ENCODE measurements at places on chromosomes 3 and 15.

- DNase-seq, result no peak
These were observed 161.2 kb upstream of the THBS1 start for GRCh38 chr15:39419651-39420050.

GRCh38 chr3:4888913-4889846 is 90.1 kb upstream of the BHLHE40 start:
- no peak for DNase-seq

DNA sequence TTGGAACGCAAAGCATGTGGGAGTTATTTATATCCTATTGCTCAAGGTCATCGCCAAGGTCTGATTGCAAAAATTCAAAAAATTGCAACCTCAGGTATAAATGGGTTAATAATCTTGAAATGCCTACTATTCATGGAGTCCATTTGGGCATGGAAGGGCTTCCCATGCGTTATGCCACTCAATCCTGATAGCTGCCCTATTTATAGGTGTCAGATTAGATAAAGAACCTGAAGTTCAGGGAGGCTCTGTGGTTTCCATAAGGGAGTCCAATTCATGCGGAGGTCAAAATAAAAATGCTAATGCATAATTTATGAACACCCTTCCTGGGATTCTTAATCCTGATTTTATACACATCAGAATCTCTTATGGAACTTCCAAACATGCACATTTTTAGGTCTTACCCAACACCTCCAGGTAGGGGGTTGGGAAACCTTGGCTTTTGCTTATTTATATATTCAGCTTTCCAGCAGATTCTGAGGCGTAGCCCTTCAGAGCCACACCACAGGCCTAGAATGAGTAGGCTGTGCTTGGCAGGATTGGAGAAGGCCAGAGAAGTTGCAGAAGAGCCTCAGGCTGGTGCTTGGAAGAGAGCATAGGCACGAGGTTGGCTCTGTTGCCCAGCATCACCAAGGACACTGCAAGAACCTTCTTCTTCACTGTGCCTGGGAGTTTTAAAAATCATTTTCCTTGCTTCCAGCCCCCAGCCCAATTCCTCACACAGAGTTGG is 324.4 kb upstream of the CFAP20DC start:
- DNase-seq, result no peak

GRCh38 chr3:15289661-15290060 is 42.7 kb downstream of the SH3BP5 start:
- no peak for DNase-seq

- DNase-seq, result no peak
These were observed 3.9 kb downstream of the GPD1L start for GRCh38 chr3:32110233-32110760.

- DNase-seq, result peak; percentile 70
These were observed 72.5 kb downstream of the TM2D3 start for GRCh38 chr15:101579631-101580163.

GRCh38 chr3:195039180-195039843 is 231.6 kb downstream of the XXYLT1 start:
- no peak for DNase-seq

GRCh38 chr3:56323986-56324420 is 144.3 kb downstream of the ERC2 start:
- DNase-seq, result no peak

DNA sequence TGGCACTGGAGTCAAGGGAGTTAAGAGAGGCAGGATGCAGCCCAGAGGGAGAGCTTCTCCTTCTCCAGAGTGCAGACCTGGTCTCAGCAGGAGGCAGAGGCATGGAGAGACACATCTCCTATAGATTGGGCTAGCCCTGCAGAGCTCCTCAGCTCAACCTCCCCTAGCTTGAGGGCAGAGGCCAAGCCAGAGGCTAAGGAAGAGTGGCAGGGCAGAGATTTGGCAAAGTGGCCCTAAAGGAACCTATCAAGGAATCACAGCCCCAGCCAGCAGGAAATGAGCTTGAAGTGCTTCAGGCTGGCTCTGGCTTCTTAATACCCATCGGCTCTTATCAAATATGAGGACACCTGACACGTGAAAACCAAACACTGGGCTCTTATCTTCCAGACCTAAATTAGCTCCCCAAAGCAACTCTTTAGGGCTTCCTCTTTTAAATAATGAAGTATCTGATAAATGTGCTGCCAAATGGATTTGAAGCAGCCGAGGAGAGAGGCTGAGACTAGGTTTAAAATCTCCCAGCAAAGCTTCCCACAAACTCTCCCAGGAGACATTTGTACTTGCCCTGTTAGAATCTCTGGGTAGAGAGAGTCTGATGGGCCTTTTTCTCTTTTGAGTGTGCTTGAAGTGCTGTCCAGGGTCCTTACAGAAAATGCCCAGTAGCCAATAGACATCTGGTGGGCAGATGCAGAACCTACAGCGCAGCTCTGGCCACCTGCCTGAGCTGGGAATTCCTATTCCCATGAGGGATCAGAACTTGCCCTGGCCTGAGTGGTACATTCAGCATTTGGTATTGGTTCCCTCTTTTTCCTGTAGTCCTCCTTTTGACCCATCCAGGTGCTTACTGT is 271.4 kb downstream of the CLSTN2 start:
- DNase-seq, result no peak

DNA sequence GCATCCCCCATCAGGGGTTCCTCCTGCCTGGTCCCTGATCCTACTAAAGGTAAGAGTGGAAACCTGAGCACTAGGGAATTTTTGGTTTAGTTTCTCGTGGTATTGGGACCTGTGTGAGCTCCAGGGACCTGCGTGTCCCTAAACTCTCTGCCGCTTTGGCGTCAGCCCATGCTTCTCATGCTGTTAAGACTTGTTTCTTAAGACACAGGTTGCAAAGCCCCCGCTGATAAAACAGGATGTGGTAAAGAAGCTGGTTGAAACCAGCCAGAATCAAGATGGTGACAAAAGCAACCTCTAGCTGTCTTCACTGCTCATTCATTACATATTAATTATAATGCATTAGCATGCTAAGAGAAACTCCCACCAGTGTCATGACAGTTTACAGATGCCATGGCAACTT is 64.6 kb downstream of the LYZL4 start:
- no peak for DNase-seq

GRCh38 chr15:39919411-39919747 is 687 bp downstream of the GPR176 start:
- no peak for DNase-seq

DNA sequence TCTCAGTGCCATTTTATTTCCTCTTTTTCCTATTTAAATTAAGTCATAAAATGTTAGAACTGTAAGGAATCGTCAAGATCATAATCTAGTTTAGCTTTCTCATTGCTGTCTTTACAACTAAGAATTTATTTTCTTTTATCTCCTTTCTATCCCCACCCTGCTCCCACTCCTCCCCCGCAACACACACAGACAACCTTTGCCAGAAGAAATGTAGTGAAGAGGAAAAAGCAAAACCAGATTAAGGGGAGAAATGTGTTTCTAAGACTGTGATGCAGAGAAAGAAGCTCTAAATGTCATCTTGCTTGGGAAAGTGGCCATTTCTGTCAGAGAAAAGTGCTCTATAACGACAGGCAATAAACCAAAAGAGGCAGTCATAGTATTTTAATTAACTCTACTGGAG is 78.3 kb upstream of the MLF1 start:
- no peak for DNase-seq

DNA sequence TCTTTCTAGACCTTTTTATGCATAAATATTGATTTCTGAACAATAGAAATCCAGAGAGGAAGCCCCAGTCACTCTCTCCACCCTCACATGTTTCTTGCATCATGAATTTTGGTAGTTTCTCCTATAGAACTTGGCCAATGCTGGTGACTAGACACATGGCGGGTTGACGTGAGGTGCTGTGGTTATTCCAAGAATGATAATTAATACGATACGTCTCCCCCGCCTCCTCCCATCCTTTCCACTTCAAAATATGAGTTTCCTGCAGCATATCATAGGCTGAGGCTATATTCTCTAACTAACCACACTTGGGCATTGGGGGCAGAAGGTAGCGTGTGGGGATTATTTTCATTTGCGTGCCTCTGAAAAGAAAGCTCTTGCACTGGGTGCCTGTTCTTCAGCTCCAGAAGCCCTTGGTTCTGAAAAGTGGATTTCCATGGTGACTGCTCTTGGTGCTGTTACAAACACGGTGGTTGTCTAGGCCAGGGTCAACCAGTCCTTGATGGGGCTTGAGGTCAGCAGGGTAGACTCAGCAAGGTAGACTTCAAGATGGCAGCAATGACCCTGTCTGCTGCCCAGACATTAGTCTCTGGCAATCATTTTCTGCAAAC is 5.3 kb downstream of the TNFSF10 start:
- DNase-seq, result no peak

DNA sequence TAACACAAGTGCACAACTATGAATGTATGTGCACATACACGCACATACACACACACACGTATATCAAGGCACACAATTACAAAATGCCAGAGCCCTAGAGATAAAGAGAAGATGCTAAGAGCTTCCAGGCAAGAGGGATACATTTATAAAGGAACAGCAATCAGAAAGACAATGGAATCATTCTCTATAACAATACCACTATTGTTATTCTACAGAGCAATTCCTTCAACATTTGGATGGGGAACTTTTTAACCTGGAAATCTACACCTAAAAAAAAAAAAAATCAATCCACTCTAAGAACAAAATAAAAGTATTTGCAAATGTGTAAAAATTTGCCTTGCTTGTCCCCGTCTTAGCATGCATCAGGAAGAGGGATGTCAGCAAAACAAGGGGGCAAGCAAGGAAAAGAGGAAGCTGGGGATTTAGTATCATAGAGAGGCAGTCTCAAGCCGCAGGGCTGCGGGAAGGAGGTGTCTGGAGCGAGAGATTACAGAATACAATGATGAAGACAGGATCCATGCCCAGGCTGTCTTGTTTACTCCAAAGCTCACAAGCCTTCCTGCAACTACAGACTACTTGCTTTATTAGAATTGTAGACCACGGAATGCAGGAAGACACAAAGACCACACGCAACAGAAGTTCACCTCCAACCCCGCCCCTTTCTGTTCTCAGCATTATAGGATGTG is 220.2 kb downstream of the NTRK3 start:
- no peak for DNase-seq

- DNase-seq, result no peak
These were observed 17.5 kb upstream of the BCHE start for GRCh38 chr3:165854696-165855095.

DNA sequence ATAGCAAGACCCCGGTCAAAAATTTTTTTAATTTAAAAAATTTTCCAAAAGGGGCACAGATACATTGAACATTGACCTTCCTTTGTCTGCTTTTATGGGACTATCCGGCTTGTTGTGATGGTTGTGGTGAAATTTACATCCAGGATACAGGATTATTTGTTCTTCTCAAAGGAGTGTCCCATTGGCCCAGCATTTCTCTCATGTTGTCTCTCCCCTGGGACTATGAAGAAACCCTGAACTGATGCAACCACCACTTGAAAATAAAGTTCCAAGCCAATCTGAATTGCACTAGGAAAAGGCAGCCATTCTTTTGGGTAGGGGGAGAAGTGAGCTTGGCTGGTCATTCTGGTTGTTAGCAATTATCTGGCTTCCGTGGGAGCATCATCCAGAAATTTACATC is 58.4 kb downstream of the PPARG start:
- no peak for DNase-seq

- no peak for DNase-seq
These were observed 298.7 kb downstream of the CLSTN2 start for GRCh38 chr3:140233702-140234101.

GRCh38 chr15:68349151-68349550 is 71.6 kb downstream of the FEM1B start:
- no peak for DNase-seq

- no peak for DNase-seq
These were observed 116.6 kb upstream of the IQSEC1 start for GRCh38 chr3:13189639-13190377.

DNA sequence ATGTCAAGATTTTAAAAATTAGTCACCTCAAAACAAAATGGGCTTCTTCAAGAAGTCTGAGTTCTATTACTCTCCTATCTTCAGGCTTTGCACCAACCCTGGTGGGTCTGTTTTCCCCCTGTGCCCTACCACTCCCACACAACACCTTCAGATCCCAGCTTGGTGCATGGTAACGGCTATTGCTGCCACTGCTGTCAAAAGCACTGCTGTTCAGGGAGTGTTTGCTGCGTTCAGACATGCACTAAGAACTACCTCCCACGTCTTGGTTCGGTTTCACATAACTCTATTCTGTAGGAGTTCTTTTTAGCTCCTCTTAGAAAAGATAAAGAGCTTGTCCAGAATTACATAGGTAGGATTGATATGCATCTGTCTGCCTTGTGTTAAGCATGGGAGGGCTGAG is 799.2 kb downstream of the NR2F2 start:
- no peak for DNase-seq

GRCh38 chr15:85616549-85617110 is 178.1 kb downstream of the KLHL25 start:
- DNase-seq, result no peak

DNA sequence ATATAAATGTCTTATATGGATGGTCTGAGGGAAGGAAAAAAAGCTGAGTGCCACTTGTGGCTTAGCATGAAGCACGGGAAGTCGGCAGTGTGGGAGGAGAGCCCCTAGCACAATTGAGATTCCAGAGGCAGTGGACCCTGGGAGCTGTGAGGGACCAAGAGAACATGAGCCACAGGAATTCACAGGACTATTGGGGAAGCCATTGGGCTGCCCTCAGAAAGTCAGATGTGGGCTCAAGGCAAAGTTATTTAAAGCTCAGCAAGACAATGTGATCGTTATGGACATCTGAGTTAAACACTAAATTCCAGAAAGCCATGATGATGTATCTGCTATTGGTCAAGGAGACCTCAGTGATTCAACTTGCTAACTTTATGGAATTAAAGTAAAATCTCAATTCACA is 380.8 kb upstream of the IL12A start:
- no peak for DNase-seq

DNA sequence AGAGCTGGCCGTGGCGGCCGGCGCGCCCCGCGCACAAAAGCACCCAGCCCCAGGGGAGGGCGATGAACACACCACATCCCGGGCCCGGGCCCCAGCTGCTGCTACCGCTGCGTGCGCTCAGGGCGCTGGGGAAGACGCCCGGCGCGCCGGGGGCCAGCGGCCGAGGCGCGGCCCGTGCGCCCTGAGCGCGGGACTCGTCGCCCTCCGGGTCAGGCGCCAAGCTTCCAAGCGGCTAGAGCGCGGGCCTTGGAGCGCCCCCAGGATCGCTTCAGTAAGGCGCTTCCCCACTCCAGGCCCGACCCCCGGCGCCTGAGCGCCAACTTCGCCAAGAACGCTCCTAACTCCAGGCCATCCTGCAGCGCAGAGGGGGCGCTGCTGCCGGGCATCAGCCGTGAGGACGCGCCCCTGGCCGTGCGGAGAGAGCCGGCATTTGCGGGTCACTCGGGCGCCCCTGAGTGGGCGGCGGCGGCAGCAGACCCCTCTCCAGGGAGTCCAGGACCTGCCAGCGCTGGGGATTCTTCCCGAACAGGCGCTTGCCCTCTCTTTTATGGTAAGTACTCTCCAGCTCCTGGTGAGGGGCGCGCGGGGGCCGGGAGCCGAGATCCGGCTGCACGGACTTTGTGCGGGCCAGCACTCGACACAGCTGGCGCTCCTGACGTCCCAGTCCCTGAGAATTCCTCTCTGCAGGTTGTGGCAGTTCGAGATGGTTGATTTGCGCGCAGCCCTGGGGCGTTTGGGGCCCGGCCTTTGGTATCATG is 475 bp downstream of the SPSB4 start:
- no peak for DNase-seq

- DNase-seq, result no peak
These were observed 30.1 kb upstream of the NANOGP8 start for GRCh38 chr15:35115155-35115725.
